ENCODE measurements at places on chromosomes 2 and 18.
A peak's percentile ranks its signal among the peaks of the same experiment; 100 is the strongest.

DNA sequence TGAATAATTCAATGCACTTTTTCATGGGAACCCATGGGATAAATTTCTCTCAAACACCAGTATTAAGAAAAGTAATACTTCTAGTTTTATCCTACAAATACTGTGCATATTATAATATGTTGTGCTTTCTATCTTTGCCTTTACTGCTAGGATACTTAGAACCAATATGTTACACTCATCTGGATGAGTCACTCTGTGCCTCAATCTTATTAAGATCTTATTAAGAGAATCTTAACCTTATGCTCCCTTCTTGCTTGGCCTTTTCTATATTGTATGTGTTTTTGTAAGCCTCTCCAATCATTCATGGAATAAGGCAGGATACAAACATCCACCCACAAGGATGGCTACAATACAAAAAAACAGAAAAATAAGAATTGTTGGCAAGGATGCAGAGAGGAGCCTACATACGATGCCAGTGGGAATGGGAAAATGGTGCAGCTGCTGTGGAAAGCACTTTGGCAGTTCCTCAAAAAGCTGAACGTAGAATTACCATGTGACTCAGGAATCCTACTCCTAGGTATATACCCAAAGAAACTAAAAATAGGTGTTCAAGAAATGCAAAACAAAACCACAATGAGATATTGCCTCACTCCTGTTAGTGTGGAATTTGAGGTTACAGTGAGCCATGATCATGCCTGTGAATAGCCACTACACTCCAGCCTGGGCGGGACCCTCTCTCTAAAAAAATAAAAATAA is 10.7 kb upstream of the TWSG1 start:
- no peak for DNase-seq

DNA sequence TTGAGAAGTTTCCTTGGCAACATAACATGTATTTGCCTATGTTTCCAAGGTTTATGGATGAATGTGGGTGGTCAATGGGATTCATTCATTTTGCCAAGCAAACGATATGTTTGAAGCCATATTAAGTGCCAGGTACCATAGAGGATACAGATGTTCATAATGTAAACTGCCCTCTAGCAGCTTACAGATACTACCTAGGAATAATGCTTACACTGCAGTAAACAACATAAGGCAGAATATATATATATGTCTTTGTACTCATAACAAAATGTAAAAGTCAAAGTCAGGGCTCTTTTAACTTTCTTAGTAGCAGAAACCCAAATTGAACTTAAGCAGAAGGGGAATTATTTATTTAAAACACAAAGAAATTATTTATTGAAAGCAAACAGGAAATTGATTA is 171.6 kb upstream of the TNP1 start:
- DNase-seq, result no peak

GRCh38 chr2:108884619-108885018 is 98.0 kb downstream of the CCDC138 start:
- no peak for DNase-seq

DNA sequence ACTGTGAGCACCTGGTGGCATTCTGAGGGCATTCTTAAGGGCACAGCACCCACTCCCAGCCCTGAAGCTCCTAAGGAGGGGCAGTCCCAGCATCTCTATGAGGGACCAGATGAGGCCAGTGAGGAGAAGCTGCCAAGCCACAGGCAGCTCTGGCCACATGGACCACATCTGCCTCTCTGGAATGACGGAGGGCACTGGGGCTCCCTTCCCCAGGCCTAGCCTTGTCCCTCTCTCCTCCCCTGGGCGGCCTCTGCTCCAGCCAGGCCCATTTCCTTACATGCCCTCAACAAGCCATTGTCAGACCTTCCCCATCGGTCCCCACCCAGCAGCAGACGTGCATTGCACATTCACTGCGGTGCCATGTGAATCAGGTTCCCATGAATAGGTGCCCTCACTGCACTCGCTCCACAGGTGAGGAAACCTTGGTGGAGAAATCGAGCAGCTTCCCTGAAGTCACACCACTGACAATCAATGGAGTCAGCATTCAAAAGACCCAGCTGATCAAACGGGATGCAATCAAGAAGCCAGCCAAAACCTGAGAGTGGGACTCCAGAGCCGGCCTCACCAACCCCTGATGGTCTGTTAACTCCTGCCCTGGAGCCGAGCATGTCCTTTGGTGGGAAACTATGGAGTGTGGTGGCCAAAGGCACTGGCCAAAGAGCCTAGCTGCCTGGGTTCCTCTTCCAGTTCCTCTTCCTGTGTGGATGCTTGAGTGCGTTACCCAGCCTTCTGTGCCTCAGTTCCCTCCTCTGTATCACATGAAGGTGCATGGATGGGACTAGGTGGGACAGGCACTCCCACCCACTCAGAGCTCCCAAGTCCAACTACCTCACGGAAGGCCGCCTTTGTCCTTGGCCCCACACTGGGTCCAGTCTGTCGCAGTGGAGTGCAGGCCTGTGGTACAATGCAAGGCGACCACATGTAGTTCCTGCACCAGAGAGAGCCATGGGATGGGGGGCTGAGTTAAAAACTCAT is 147.3 kb downstream of the ZFP36L2 start:
- peak; percentile 37 for DNase-seq

DNA sequence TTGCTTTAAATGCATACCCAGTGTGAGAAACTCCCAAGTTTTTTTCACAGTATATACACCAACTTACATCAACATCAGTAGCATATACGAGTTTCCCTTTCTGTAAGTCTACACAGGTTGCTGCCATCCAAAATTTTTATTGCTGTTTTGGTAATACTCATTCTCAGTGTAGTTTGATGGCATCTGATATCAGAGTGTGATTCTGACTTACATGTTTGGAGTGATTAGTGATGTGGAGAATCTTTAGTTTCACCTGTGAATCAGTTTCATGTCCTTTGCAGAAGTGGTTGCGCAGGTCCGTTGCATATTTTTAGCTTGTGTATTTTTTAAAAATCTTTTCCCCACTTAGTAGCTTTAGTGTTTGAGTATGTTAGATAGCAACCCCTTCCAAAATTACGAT is 50.1 kb downstream of the CCDC74A start:
- no peak for DNase-seq

DNA sequence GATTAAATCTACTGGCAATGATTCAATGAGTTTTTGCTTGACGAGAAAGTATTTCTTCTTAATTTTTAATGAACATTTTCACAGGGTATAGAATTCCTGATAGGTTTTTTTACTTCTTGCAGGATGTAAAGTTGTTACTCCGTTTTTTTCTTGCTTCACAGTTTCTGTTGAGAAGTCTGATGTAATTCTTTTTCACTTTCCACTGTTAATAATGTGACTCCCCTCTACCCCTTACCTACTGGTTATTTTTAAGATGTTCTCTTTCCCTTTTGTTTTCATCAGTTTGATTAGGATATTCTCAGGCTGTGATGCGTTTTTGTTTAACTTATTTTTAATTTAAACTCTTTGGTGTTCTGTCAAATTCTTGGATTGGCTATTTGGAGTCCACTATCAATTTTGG is 933.9 kb upstream of the PIK3C3 start:
- DNase-seq, result no peak

GRCh38 chr2:273333-273732 is 8.6 kb downstream of the ACP1 start:
- no peak for DNase-seq

DNA sequence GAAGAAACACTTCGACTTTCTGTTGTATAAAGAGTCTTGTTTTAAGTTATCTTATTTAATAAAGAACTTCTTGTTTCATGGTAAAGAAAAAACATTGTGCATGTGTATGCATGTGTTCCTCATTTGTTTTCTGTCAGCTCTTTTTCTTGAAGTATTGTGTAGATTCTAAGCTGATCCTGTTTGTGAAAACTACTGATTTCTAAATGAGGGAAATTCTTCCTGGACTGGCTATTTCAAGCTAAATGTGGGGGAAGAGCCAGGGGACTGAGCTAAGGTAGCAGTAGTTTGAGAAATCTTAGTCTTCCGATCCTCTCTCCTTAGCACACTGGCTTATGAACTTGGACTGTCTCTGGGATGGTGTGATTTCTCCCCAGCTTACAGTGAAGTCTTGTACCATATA is 56.4 kb upstream of the RBMS1 start:
- no peak for DNase-seq

- DNase-seq, result peak; percentile 91
These were observed 8.2 kb upstream of the GPR17 start for GRCh38 chr2:127637725-127638252.

DNA sequence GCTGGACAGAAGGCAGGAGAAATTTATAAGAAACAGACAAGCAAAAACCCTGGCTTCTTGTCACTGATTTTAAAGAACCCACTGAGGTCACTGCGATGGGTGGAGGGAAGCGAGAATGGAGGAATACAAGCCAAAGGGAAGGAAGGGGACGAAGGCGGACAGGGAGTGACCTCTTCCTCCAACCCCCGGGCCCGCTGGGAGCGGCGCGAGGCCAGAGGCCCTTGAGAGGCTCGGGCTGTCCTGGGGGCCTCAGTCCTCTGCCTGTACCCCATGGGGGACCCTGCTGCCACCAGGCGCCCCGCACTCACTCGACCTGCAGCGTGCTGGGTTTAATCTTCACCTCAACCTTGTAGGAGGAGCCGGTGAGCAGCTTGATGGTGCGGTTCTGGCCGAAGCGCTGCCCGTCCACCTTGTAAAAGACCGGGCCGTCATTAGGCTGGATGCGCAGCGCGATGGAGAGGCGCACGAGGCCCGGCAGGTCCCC is 793 bp downstream of the CNRIP1 start:
- peak; percentile 11 for DNase-seq

DNA sequence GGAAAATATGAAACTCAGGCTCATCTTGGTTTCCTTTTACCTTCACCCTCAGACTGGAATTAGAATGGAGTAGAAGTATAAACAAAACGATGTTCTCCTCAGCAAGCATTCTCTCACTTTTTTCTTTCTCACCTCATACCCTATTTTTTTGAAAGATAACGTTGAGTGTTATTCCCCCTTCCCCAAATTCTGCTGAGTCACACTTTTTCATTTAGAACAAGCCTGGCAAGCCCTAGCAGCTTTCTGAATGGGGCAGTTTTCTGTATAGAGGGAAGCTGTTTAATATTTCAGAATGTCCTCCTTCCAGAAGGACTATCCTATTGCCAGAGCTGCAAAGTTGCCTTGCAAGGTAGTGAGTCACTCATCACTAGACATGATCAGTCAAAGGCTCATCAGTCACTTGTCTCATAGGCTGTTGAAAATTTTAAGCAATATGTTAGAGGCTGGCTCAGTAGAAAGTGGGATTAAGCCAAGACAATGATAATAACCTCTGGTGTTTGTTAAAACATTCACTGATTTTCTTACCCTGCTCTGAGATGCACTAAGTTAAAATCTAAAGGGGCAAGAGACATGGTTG is 416.1 kb downstream of the RNF144A start:
- DNase-seq, result no peak

GRCh38 chr2:203535784-203536585 is 884 bp upstream of the RAPH1 start:
- DNase-seq, result peak; percentile 36

GRCh38 chr2:43707255-43708015 is 31.2 kb upstream of the C1GALT1C1L start:
- DNase-seq, result peak; percentile 39

- DNase-seq, result no peak
These were observed 91.7 kb downstream of the INHBB start for GRCh38 chr2:120437604-120438000.

GRCh38 chr2:109660046-109660860 is 46.1 kb downstream of the SOWAHC start:
- no peak for DNase-seq

GRCh38 chr18:60067426-60068210 is 167.8 kb downstream of the PMAIP1 start:
- no peak for DNase-seq

- no peak for DNase-seq
These were observed 11.1 kb downstream of the NDUFV2 start for GRCh38 chr18:9113468-9114149.

DNA sequence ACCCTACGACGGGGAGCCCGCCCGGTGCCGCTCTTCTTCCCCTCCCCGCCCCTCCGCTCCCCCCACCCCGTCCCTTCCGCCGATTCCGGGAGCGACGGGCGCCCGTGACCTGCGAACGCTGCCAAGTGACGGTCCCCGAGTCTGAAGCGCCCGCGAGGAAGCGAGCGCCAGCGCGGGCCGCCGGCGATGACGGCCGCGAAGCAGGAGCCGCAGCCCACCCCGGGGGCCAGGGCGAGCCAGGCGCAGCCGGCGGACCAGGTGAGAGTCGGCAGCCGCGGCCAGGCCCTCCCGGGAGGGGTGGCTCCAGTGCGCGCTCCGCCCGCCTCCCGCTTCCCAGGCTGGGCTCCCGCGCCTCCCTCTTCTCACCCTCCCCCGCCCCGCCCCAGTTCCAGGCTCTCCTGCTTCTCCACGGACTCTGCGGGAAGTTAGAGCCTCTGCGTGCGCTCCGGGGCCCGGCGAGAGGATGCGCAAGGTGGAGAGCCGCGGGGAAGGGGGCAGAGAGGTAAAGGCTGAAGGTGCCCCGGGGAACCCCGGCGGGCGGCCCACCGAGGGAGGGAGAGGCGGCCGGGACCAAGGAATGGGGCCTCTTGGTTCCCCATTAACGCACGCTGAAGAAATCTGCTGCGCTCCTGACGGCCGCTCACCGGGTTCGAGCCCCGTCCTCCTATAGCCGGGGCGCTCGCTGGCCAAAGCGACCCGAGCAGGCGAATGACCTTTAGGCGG is 719.5 kb downstream of the DPP10 start:
- no peak for DNase-seq

DNA sequence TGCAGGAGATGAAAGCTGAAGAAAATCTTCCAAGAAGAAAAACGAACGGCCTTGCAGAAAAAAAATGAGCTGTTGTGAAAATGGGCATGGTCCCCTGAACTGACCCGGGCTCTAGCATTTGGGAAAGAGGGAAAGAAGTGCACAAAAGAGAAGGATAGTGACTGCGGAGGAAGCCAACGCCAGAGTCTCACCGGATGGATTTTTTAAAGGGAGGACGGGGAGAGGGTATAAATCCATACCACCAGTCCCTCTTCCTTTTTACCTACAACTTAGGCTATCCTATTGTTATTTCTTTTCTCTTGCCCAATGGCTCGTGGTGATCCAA is 601 bp downstream of the WDR35 start:
- no peak for DNase-seq

DNA sequence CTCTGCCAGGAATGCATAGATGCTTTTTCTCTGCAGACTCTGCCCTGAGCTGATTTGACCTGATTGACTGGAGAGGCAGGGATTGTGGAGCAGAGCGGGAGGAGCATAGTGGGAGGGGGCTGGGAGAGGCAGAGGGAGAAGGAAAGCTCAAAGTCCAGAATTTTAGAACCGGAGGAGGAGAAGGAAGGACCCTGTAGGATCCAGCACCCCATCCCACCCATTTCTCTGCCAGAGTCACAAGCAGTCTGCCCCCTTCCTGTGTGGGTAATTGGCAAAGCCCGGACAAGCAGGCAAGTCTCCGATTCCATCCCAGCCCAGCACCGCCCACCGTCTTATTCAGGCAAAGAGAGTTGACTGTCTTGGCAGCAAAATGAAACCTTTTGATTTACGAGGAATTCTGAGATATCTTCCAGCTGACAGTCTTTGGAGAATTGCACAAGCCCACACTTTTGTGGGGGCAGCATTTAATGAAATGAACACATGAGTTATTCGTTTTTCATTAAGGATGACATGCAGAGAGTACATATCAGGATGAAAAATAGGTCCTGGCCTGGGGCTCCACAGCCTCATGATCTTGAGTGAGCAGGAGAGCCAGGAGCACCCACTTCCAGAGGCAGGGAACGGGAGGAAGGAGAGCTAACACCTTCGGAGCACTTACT is 103.1 kb downstream of the MCFD2 start:
- DNase-seq, result peak; percentile 95

GRCh38 chr2:179104736-179105135 is 54.8 kb upstream of the CCDC141 start:
- peak; percentile 12 for DNase-seq

GRCh38 chr2:165369131-165369897 is 100.2 kb upstream of the CSRNP3 start:
- DNase-seq, result peak; percentile 4

GRCh38 chr2:16653799-16654198 is 11.8 kb downstream of the CYRIA start:
- DNase-seq, result no peak

All from fibroblast of skin of scalp (primary cell).